ENCODE measurements at places on chromosomes 5 and 9. TPM values are rescaled to one million over a fixed set of nuclear protein-coding genes. Genes with fewer than 3 reads are reported as not detected.

- no peak overlapping the region for H3K27ac ChIP-seq
- no peaks in the 10 kb centered on the region for H3K36me3 ChIP-seq
- H3K27me3 ChIP-seq = no peaks in the 10 kb centered on the region
- no peak overlapping the region for H3K4me3 ChIP-seq
- peak; percentile 71 for DNase-seq
Observed at GRCh38 chr9:83649080-83649479, 26.1 kb downstream of the IDNK start.

- no peaks in the 10 kb centered on the region for H3K36me3 ChIP-seq
- H3K27me3 ChIP-seq = no peaks in the 10 kb centered on the region
- no peak overlapping the region for H3K4me3 ChIP-seq
- DNase-seq = no peak
Observed at GRCh38 chr5:139783436-139783965, 12.1 kb upstream of the PSD2 start.

DNA sequence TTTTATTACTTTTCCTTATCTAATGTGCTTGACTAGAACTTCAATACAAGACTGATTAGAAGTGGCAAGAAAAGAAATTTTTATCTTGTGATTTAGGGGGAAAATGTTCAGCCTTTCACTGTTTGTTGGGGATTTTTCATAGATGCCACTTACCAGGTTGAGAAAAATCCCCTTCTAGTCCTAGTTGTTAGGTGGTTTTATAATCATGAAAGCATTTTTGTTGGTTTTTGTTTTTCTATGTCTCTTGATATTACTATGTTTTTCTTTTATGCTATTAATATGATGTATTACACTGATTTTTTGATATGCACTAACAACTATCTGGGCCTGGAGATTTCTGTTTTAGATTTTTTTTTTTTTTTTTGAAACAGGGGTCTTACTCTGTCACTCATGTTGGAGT, 134.0 kb downstream of the PARP8 start:
- H3K27me3 ChIP-seq = no peaks in the 10 kb centered on the region
- H3K4me3 ChIP-seq = no peak overlapping the region
- H3K36me3 ChIP-seq = no peaks in the 10 kb centered on the region

DNA sequence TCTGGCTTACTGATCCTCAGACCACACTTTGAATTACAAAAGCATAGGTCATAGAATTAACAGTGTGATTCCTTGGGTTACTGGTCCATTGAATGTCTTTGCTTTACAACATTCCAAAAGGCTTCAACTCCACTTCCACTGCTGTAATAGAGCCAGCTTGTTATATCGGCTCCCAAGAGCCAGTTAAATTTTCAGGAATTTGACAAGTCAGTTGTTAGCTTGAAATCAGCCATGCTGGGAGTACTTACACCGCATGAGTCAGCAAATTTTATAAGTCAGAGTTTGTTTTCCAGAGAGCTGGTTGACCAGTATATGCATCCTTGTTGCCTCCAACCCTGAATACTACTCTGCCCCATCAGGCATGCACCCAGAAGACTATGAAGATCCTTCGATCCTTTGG, 73.1 kb downstream of the FOXB2 start:
- no peak overlapping the region for H3K4me3 ChIP-seq
- no peak for DNase-seq
- no peaks in the 10 kb centered on the region for H3K36me3 ChIP-seq
- H3K27me3 ChIP-seq = no peaks in the 10 kb centered on the region

DNA sequence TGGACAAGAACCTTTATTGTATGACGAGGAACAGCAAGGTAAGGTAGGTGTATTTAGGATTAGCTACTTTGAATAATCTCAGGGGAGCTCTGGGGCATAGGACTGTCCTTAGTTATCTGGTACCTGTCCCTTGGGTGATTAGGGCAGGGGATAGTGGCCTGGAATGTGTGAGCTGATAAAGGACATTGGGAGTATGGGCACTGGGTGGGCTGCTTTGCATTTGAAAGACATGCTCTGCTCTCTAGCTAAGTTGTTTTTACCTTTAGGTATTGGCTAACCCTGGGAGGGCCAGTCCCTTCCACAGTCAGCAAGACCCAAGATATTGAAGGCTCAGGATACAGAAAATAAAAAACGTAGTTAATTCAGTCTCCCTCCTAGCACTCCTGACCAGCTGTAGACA, 282.8 kb upstream of the C9orf72 start:
- H3K4me3 ChIP-seq = no peak overlapping the region
- H3K27ac ChIP-seq = no peak overlapping the region
- no peak for DNase-seq
- H3K27me3 ChIP-seq = no peaks in the 10 kb centered on the region
- H3K36me3 ChIP-seq = no peaks in the 10 kb centered on the region

GRCh38 chr9:127960410-127961154, 20.2 kb downstream of the EEIG1 start:
- peaks cover 16% of the 10 kb centered on the region for H3K4me1 ChIP-seq
- H3K4me3 ChIP-seq = no peak overlapping the region
- peak overlapping the region; percentile 1 for H3K27ac ChIP-seq
- H3K36me3 ChIP-seq = no peaks in the 10 kb centered on the region
- no peaks in the 10 kb centered on the region for H3K27me3 ChIP-seq

DNA sequence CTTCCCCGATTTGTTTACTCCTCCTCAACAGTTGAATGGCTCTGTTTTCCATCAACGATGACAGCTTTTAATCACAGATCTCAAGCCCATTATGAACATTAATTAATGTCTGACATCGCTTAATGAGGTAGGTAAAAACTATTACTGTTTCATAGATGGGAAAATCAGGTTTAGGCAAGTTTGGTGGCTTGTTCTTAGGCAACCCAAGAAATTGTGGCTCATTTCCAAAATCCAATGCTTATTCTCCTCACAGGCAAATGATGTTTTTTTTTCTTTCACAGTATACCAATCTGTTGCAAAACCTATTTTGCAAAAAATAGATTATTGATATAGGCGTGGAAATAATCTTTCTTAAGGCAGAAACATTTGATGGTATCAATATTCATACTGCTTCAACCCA, 70.8 kb upstream of the CHD1 start:
- H3K27me3 ChIP-seq = no peaks in the 10 kb centered on the region
- H3K4me3 ChIP-seq = no peak overlapping the region
- peaks cover 5% of the 10 kb centered on the region for H3K4me1 ChIP-seq
- DNase-seq = no peak
- H3K36me3 ChIP-seq = no peaks in the 10 kb centered on the region

DNA sequence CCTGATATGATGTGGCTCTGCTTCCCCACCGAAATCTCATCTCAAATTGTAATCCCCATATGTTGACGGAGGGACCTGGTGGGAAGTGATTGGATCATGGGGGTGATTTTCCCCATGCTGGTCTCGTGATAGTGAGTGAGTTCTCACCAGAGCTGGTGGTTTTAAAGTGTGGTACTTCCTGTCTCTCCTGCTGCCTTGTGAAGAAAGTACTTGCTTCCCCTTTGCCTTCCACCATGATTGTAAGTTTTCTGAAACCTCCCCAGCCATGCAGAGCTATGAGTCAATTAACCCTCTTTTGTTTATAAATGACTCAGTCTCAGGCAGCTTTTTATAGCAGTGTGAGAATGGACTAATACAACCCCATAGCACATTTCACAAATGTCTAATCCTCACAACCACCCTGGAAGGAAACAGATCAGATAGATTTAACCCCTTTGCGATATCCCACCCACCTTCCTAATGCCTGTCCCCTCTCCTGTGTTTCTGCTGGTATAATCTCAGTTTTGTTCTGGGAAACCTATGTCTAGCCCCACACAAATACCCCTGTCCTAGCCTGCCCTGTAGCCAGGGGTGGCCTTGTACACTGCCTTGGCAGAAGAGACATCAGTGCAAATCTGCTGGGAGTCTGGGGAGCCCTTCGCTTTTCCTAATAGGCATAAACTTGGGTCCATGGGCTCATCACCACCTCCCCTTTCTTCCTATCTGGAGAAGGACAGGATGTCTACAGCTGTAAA, 157.0 kb upstream of the RAI14 start:
- H3K27me3 ChIP-seq = no peaks in the 10 kb centered on the region
- no peaks in the 10 kb centered on the region for H3K36me3 ChIP-seq
- H3K27ac ChIP-seq = peak overlapping the region; percentile 12
- peaks cover 17% of the 10 kb centered on the region for H3K4me1 ChIP-seq
- DNase-seq = no peak
- no peak overlapping the region for H3K4me3 ChIP-seq

DNA sequence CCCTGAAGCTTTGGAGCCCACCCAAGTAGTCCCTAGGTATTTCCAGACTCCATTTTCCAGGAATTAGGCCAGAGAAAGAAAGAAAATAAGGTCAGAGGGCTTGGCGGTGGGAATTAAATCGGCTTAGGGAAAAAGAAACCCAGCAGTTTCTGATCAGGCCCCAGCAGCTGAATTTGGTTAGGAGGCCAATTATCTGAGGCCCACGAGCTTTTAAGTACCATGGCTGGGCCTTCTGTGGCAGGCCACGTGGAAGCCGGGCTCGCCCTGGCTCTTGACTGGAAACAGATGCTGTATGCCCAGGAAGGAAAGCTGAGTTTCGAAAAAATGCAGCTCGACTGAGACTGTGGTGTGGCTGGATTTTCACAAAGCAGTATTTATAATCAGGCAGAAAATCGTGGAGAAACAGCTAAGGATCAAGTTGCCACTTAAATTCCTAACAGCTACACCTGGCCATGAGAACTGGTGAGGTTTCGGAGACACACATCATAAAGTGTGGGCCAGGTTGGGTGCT, 75.1 kb upstream of the PANK3 start:
- no peaks in the 10 kb centered on the region for H3K4me1 ChIP-seq
- no peak for DNase-seq
- H3K4me3 ChIP-seq = no peak overlapping the region
- no peaks in the 10 kb centered on the region for H3K36me3 ChIP-seq

DNA sequence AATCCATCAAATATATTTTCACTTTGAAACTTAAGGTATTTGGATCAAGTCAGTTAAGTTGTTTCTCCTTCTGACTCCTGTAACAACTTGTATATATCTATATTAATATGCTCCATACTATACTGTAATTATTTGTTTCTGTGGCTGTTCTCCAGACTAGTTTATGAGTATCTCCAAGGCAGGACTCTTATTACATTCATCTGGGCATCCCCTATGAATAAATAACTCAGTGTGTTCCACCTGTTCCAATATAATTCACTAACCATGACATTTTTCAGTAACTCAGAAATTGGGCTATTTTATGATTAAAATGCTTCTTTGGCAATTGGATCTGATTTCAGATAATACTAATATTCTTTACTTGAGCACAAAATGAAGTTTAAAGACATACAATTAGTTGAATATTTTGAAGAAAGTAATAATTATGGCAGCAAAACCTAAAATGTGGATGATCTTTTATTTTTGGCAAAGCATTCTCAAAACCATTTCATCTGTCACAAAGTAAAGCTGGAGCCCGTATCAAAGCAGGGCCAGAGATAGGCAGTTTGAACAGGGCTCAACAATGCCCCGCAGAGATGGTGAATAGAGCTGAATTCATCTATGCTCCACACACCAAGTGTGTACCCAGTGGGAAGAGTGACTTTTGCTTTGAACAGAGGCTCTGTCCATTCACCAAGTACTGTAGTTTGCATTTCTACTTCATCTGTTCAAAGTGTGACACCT, 314.3 kb downstream of the PDE4D start:
- no peaks in the 10 kb centered on the region for H3K27me3 ChIP-seq
- H3K27ac ChIP-seq = no peak overlapping the region
- H3K4me1 ChIP-seq = peaks cover 18% of the 10 kb centered on the region
- H3K4me3 ChIP-seq = no peak overlapping the region
- no peaks in the 10 kb centered on the region for H3K36me3 ChIP-seq

DNA sequence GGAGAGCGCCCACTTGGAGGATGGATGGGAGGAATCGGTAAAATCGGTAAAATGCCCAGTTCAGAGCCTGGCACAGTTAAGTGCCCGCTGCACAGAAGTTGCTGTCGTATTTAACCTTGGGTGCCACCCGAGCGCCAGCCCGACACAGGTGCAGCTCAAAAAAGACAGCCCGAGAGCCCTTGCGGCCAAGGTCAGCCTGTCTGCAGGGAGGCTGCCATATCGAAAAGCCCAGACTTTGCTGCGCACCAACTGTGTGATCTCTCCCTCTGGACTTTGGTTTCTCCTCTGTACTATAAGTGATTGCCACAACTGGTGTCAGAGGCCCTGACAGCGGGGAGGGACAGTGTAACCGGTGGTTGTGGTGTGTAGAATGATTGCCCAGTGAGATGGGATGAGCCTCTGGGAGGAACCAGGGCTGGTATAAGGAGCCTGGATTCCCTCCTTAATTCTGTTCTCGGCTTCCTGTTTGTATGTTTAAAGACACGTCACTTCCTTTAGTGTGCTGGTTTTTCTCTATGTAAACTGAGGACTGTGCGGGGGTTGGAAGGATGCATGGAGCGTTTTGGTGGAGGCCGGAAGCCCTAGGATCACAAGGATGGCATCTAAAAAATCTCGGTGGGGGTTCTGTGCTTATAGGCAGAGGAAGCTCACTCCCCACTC, 792 bp downstream of the NTMT1 start:
- no peak for DNase-seq
- H3K27me3 ChIP-seq = no peaks in the 10 kb centered on the region
- peaks cover 2% of the 10 kb centered on the region for H3K36me3 ChIP-seq
- H3K4me3 ChIP-seq = peak overlapping the region; percentile 56
- H3K27ac ChIP-seq = peak overlapping the region; percentile 81
- peaks cover 11% of the 10 kb centered on the region for H3K4me1 ChIP-seq

DNA sequence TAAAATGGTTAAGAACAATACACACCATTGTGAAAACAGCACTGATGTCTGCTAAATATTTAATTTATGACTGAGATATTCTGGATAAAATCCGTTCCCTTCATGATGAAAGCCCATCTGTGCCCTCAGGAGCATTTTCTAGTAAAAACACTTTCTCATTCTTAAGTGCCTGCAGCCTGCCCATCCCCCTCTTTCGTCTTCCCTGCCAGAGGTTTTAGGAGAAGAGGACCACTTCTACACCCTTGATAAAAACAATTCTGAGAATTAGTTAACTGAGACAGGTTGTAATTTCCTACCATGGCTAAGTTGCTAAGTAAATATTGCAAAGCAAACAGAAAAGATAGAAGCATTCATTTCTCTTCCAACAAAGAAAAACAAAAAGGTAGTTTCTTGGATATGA, 272.6 kb downstream of the ATPSCKMT start:
- no peaks in the 10 kb centered on the region for H3K36me3 ChIP-seq
- no peaks in the 10 kb centered on the region for H3K27me3 ChIP-seq
- no peaks in the 10 kb centered on the region for H3K4me1 ChIP-seq
- DNase-seq = no peak
- H3K4me3 ChIP-seq = no peak overlapping the region
- no peak overlapping the region for H3K27ac ChIP-seq

DNA sequence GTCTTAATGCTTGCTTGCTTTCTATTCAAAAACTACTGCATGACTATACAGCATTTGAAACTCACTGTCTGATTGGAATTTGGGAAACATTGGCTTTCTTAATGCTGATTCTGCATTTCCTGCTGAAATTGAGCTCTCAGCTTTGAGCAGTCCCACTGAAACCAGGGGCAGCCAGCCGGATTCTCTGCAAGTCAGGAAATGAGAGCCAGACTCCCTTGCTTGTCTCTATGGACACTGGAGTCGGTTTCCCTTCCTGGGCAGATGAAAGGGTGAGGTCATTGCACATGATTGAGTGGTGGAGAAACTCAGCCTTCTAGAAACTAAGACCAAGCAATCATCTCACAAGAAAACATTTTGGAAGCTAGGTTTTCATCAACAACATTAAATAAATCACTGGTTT, 119.7 kb upstream of the SPATA31C2 start:
- H3K4me3 ChIP-seq = no peak overlapping the region
- no peak for DNase-seq
- no peaks in the 10 kb centered on the region for H3K4me1 ChIP-seq

The FABP6 gene
- total RNA-seq = not detected

The WNK2 gene
- total RNA-seq = 23.4 TPM

The MZB1 gene
- not detected for total RNA-seq

The LTC4S gene
- 2.4 TPM for total RNA-seq

The EIF4E1B gene
- not detected for total RNA-seq
